ENCODE measurements at places on chromosomes 2 and 18. TPM values are rescaled to one million over a fixed set of nuclear protein-coding genes. Genes with fewer than 3 reads are reported as not detected.

DNA sequence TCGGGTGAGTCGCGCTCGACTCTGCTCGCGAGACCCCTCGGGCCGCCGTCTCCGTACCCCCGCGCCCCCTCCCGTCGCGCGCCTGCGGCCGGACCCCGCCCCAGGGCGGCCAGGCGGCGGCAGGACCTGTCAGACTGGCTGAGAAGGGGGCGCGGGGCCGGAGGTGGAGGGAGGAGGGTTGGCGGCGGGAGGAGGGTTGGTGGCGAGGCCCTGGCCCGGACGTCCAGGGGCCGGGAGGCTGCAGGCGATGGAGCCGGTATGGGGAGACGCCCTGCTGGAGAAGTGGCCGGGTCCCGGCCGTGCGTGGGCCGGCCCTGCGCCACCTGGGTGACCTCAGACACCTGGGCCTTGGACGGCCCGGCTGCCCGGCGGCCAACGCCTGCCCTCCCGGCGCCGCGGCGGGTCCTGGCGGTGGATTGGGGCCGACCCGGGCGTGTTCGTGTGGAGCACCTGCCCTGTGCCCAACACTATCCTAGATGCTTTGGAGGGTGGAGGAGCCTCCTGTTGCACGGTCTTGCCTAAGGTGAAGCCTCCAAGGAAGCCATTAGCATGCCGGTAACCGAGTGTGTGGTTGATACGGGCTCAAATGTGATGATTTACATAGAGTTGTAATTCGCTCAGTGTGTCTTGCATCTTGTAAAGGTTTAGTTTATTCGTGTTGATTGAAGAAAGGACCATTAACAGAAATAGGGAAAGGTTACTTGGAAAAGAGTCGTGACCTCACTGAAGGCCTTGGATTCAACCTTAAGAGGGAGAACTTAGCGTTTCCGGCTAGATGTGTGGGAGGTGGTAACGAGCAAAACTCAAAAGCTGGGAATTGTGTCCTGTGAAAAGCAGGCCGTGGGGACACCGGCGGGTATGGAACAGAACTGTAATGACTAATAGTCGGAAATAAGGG lies 550 bp downstream of the MYL12B start:
- no peak for DNase-seq

DNA sequence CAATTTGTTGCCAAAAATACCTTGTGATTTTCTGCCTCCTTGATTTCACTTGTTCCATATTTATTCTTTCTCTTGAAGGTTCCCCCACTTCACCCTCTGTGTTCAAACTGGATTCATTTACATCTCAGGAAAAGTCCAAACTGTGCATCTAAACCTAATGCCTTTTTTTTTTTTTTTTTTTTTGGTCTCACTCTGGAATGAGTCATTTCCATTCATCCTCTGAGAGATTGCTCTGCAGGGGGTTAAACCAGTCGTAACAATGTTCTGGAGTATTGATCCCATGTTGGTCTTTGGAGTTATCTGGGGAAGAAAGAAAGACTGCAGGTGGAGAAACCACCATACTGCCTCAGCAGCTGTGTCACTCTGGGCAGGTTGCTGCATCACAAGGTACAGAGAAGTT lies 119.7 kb downstream of the TACR1 start:
- no peak for DNase-seq

GRCh38 chr18:47593744-47594472 lies 336.6 kb downstream of the SMAD2 start:
- DNase-seq, result peak; percentile 14

DNA sequence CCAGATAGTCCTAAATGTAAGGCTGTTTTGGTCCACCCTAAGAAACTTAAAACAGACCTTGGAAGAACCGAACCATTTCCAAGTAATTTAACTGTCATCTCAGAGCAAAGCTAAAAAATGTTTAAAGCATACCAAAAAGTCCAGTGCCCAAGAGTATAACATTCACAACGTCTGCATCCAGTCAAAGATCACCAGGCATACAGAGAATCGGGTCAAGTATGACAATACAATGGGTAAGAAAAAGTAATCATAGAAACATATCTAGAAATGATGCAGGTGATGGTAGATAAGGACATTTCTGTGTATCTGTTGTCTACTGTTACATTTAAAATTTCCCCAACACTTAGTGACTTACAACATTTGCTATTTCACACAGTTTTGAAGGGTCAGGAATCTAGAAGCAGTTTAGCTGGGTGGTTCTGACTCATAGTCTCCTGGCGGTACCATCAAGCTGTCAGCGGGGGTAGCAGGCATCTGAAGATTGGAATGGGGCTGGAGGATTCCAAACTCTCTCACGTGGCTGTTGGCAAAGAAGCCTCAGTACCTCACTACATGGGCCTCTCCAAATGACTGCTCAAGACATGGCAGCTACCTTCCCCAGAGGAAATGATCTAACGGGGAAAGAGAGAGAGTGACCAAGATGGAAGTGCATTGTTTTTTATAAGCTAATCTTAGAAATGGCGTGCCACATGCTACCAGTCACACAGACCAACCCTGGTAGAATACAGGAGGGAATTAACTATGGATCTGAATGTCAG lies 36.6 kb upstream of the DYNC2LI1 start:
- no peak for DNase-seq

DNA sequence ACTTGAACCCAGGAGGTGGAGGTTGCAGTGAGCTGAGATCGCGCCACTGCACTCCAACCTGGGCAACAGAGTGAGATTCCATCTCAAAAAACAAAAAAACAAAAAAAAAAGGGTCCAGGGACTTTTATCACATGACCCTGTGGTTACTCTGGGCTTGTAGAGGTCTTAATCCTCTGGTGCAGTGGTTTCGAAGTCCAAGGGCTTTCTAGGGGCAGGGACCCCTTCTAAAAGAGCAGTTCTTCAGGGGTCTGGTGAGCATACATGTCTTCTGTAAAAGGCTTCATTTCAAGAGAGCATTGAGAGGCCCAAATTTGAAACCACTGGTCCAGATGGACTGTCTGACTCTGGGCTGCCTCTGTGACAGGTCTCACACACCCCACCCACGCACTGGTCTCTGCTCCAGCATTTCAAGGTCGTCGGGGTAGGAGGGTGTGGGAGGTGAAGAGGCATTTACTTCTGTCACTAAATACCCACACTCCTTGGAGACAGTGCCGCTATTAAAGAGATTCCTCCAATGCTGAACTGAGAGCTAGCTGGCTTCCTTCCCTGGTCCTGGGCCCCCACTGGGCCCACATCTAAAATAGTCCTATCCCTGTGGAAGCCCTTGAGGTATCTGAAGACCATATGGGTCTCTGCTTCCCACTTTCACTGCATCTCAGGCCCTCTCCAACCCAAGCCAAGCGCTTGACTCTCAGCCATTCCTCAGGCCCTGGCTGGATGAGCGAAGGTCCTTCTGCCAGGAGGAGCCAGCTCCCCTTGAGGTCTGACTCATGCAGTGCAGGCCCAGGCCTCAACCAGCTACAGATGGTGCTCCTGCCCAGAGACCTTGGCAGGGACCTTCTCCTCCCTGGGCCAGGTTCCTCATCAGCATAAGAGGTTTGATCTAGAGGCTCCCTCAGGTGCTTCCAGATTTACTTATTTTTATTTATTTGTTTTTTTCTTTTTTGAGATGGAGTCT lies 44.8 kb downstream of the PAX8 start:
- no peak for DNase-seq

TRABD2A gene
- total RNA-seq, result 13.7 TPM

NEURL3 gene
- 1.6 TPM for total RNA-seq

MLPH gene
- total RNA-seq, result 1.2 TPM

UBXN4 gene
- 106 TPM for total RNA-seq
